DMS79 treated with DMSO at 0.1 percent for 48 hours (cell line): ENCODE measurements at places on chromosomes 7 and 10.

DNA sequence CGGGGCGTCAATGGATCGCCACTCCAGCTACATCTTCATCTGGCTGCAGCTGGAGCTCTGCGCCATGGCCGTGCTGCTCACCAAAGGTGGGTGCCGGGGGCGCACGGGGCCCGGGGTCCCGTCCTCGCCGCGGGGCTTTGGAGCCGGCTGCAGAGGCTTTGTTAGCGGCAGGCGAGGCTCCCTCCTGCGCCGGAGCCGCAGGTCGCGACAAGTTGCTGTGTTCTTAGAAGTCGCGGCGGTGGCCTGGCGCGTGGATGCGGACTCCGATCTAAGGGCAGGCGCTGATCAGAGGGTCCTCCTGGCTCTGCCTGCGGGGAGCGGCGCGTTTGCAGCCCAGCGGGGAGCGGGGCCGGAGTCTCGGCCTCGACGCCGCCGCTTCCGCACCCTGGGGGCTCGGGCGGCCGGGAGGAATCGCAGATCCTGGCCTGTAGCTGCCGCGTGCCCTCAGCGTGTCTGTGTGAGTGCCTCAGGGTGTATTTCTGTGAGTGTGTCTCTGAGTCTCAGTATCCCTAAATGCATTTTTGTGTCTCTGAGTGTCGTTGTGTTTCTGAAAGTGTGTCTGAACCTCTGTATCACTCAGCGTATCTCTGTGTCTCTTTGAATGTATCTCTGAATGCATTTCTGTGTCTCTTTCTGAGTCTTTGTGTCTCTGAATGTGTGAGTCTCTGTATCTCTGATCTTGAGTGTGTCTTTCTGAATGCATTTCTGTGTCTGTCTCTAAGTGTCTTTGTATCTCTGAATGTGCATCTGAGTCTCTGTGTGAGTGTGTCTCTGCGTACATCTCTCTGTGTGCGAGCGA lies 766 bp downstream of the BAMBI start:
- no peak for DNase-seq

DNA sequence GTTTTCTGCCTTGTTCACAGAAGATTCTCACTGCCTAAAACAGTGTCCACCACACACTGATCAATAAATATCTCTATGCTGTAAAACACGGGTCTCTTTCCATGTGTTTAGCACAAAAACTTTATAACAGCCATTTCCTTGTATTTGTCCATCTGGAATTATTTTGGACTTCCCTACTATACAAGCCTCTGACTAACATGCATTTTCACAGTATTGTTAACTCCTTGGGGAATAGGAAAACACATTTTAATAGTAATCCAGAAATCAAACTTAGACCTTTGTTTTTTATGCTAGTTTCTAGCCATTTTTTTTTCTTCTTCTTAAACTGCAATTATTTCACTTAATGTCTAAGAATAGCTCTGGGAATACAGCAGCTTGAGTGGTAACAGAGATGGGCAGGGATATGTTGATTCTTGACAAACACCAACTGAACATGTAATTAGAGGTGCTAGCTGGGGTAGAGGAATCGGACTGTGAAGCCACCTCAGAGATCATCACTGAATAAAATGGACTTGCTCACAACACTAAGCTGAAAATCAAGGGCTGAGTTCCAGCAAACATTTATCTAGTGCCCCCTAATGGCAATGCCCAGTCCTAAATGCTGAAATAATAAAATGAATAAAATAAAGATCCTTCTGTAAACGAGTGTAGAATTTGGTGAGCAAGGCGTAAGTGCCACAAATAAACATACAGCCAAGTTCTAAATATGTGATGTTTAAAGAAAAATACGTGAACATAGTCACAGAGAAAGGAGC lies 593.1 kb downstream of the SORCS1 start:
- DNase-seq = no peak

- DNase-seq = no peak
These were observed 58.0 kb downstream of the TSPAN12 start for GRCh38 chr7:120799813-120800475.

- no peak for DNase-seq
These were observed 41.3 kb downstream of the RBM33 start for GRCh38 chr7:155685791-155686160.

GRCh38 chr10:24821986-24822385 lies 98.3 kb upstream of the ARHGAP21 start:
- DNase-seq = no peak

DNA sequence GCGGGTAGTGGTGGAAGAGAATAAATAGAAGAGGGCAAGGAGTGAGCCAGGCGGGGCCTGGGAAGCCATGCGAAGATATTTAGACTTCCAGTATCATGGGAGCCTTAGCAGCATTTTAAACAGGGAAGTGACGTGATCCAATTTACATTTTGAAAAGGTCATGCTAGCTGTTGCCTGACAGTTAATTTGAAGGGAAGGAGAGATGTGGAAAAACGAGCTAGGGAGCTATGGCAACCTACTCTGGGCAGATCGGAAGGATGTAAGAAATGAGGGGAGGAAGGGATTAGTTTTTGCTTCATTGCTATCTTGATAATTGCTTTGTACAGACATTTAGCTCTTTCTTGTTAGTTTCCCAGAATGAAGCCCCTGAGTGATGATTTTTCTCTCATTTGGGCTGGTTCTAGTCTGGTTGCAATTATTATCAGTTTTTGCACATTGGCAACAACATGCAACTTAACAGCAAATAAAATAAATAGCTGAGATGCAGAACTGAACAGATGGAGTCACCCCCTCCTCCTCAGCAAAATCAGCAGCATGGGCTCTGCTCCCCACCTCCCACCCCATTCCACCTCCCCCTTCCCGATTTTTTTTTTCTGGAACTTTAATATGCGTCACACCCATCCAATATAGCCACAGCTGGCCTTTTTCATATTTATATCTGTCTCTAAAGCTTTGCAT lies 13.0 kb upstream of the CALU start:
- no peak for DNase-seq

DNA sequence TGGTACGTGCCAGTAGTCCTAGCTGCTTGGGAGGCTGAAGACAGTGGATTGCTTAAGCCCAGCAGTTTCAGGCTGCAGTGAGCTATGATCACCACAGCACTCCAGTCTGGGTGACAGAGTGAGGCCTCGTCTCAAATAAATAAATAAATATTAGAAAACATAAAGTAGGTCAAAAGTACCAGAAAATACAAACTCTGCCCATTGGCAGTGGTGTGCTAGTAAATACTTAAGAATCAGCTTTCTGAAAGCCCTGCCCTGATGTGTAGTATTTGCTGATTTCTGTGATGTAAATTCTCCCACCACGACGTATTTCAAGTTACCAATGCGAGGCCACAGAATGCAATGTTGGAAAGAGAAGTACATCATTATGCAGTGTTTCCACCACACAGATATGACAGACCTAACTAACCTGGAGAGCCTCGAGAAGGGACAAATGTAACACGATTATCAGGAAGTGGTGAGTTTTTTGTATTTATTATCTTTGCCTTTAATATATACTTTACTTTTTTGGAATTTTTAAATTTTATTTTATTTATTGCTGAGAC lies 11.8 kb upstream of the MAP3K8 start:
- no peak for DNase-seq

GRCh38 chr7:152551304-152552036 lies 115.7 kb upstream of the KMT2C start:
- no peak for DNase-seq
